ENCODE measurements at places on chromosomes 3 and 15. TPM values are rescaled to one million over a fixed set of nuclear protein-coding genes. Genes with fewer than 3 reads are reported as not detected.

The IL17RD gene
- total RNA-seq, result 0.95 TPM

- peak; percentile 60 for DNase-seq
- no peaks in the 10 kb centered on the region for H3K27me3 ChIP-seq
- H3K4me1 ChIP-seq, result no peaks in the 10 kb centered on the region
- no peaks in the 10 kb centered on the region for H3K36me3 ChIP-seq
Observed at GRCh38 chr3:46440531-46441294, 24.0 kb downstream of the LTF start.

DNA sequence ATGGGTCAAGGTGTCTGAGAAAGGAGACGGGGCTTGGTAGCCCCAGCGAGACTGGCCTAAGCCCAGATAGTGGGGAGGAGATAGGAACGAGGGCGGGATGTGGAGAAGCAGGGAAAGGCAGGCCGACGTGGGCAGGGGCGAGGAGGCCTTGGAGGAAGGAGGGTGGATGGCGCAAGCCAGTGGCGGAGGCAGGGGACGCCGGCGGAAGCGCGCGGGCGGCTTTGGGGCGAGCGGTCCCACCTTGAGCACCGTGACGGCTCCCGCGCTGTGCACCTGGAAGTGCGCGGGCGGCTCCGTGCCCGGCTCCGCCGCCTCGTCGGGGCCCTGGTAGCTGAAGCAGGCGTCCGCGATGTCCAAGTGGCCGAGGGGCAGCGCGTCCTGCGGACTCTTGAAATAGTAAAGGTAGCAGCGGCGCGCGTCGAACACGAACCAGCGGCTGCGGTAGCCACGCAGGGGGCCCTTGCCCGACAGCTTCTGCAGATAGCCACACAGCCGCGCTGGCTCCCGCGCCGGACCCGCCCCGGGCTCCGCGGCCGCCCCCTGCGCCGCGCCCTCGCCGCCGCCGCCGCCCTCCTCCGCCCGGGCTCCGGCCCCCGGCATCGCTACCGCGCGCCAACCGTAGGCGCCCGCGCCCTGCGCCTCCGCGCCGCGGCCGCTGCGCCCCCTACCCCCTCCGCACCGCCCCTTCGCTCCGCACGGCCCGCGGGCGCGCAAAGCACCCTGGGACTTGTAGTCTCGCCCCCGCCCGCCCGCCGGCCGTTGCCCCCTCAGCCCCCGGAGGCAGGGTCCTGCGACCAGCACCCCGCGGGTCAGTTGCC, at the start of gene TBC1D2B:
TSS of gene TBC1D2B (minus strand) at position 659 of the 818 bp plus-strand sequence. CDS start at position 600, 59 bp downstream.
- H3K27me3 ChIP-seq, result no peaks in the 10 kb centered on the region
- DNase-seq, result peak; percentile 85
- peaks cover 44% of the 10 kb centered on the region for H3K4me1 ChIP-seq
- peak within 1 kb of the TSS; percentile 93 for H3K4me3 ChIP-seq
- peak within 1 kb of the TSS; percentile 95 for H3K27ac ChIP-seq

- no peak overlapping the region for H3K27ac ChIP-seq
- no peaks in the 10 kb centered on the region for H3K4me1 ChIP-seq
- H3K27me3 ChIP-seq, result no peaks in the 10 kb centered on the region
Observed at GRCh38 chr3:135034291-135034768, 239.3 kb downstream of the EPHB1 start.

DNA sequence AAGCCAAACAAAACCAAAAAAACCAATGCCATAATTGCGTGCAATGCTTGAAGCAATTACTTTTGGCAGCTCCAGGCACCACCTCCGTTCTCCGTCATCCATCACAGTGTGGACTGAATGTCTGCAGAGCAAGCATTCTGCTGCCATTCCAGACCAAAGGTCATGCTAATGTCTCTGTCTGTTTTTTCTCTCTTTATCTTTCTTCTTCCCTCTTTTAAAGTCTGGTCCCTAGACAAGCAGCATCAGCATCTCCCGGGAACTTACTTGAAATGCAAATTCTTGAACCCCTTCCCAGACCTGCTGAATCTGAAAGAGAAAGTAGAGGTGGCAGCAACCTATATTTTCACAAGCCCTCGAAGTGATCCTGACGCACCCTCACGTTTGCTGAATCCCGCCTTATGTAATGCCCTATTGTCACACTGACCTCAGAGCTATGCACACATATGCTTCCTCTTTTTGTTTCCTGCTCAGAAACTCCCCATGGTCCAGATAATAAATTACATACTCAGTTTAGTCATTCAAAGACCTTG, 297.3 kb upstream of the PROK2 start:
- no peak overlapping the region for H3K4me3 ChIP-seq
- DNase-seq, result no peak
- no peaks in the 10 kb centered on the region for H3K36me3 ChIP-seq
- no peaks in the 10 kb centered on the region for H3K27me3 ChIP-seq
- peaks cover 5% of the 10 kb centered on the region for H3K4me1 ChIP-seq
- no peak overlapping the region for H3K27ac ChIP-seq
